Inflammatory macrophage treated with lipopolysaccharide for 4 hours (primary cell): ENCODE measurements at places on chromosomes 5 and 9.

GRCh38 chr5:91219091-91219802 lies 163.9 kb downstream of the ARRDC3 start:
- peak; percentile 98 for DNase-seq

DNA sequence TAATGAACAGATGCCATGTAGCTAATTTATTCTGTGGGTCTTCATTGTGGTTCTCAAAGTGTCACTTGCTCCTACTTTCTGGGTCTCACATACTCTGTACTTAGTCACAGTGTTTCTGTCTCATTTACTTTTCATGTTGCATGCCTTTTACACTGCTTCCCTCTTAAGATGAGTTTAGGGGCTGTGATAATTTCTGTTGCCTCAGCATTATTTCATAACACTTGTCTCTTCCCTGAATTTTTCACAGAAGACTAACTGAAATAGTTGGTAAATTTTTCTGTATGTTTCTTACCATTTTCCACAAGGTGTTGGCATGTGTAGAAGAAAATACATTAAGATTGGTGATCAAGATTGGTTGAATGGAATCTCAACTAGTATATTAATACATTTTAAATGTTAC lies 59.6 kb downstream of the DENND4C start:
- peak; percentile 6 for DNase-seq

GRCh38 chr9:138051586-138052321 lies 174.2 kb downstream of the CACNA1B start:
- DNase-seq = no peak

GRCh38 chr9:28007097-28007817 lies 434.0 kb upstream of the C9orf72 start:
- DNase-seq = no peak

- DNase-seq = peak; percentile 72
Measured at GRCh38 chr5:83364312-83365299, 106.9 kb upstream of the VCAN start.

DNA sequence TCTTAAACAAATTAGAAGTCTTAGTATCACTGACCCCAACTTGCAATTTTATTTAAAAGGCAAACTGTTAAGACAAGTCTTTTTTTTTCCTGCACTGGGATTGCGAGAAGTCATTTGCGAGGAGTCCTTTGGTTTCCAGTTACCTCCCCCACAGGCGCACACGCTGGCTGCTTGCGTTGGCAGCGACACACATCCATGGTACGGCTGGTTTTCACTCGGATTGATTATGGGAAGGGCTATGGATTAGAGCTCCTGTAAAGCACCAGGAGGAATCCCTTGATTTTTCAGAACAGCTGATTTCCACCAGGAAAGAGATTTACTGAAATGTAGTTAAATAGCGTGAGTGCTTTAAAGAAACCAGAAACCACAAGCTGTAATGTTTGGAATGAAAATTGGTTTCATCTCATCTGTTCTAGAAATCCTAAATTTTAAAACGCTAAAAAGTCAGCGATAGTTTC lies 737 bp downstream of the SLC1A3 start:
- peak; percentile 58 for DNase-seq

GRCh38 chr9:132885720-132886333 lies 7.1 kb downstream of the SPACA9 start:
- no peak for DNase-seq

GRCh38 chr5:172691886-172692285 lies 50.8 kb downstream of the NEURL1B start:
- DNase-seq = no peak

DNA sequence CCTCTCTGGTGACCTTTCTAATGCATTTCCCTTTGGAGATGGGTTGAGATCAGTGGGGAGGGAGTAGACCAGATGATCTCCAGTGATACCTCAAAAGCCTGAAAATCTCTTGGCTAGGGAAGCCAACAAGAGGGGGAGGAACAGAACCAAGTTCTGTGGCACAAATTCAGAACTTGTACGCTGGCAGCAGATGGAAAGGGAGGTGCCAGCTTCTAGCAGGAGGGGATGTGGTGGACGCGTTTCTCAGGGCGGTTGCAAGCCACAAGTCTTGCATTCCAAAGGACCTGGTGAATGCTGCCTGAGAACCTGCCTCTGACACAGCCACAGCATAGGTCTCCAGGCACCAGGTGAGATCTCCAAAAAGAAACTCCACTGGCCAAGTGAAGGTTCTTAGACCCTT lies 13.4 kb downstream of the SLIT3 start:
- no peak for DNase-seq

GRCh38 chr5:124922255-124922975 lies 176.0 kb upstream of the ZNF608 start:
- no peak for DNase-seq

- DNase-seq = peak; percentile 76
Measured at GRCh38 chr5:141420855-141421488, at the start of gene PCDHGA11. Gene PCDHGA11, plus strand, starts transcription at chr5:141421051. Its CDS starts 177 bp downstream, at chr5:141421228.

GRCh38 chr5:36073595-36074216 lies 7.0 kb upstream of the UGT3A2 start:
- no peak for DNase-seq

DNA sequence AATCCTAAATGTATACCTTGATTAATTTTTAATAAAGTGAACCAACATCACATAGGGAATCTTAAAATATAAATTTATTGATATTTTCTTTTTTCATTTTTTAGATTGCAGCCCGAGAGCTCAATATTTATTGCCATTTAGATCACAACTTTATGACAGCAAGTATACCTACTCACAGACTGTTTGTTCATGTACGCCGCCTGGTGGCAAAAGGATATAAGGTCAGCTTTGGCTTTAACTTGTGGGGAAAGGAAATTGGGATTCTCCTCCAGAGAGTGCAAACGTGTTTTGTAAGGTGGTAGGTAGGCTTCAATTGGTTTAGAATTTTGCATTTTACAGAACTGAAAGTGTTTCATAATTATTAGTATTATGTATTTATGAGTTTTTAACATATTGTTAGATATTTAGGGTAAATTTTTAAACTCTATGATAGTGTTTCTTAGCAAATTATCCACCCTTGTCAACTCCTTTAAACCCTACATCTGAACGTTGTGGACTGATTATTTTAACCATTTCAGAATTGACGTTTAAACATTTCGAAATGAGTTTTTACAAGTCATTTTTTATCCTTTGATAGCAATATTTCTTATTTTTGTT lies 17.5 kb upstream of the DHFR start:
- DNase-seq = peak; percentile 74

GRCh38 chr5:75167345-75167744 lies 69.3 kb downstream of the ANKRD31 start:
- DNase-seq = no peak

DNA sequence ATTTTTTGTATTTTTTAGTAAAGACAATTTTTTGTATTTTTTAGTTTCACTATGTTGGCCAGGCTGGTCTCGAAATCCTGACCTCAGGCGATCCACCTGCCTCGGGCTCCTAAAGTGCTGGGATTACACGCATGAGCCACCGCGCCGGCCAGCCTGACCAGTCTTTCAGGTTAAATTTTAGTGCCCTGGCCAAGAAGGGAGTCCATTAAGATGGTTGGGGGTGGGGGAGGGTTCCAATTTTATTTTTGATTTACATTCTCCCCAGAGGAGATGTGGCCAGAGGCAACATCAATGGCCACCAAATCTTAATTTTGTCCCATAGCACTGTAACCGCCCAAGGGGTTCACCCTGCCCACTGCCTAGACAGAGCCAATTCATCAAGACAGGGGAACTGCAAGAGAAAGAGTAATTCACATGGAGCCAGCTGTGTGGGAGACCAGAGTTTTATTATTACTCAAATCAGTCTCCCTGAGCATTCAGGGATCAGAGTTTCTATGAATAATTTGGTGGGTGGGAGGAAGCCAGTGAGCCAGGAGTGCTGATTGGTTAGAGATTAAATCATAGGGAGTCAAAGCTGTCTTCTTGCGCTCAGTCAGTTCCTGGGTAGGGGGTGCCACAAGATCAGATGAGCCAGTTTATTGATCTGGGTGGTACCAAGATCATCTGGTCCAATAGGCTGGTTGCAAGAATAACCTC lies 24.7 kb downstream of the TBCA start:
- DNase-seq = no peak

DNA sequence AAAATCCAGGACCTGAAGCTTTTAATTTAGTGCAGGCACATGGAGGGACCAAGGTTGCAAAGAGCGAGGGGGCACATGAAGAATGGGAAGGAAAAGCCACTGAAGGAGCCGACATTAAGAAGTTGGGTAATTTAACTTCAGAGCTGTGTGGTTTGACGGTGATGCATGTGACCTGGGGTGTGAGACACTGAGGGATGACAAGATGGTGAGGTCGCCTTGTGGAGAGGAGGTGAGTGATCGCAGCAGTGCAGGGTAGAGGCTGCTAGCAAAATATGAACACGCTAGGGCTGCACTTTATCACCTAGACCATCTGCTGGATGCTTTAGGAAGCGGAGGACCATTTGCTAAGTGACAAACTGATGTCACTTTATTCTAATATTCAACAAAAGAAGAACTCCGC lies 339.0 kb upstream of the KIF2A start:
- DNase-seq = no peak

DNA sequence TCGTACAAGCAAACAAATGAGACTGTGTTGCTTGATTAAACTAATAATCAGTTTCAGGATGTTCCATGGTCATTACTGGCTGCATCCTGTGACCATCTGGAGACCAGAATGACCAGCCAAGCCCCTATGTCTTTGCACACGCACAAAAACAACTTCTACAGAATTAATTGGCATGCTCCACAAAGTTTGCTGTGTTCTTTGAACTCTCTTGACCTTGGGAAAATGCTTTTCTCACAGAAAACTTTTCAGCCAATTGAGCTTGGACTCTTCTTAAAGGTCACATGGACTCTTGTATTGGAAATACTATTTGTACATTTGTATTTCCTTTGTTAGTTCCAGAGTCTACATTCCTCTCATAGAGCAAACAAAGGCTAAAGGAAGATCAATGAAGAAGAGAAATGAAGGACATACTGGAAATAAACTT lies 147.8 kb downstream of the ARRDC3 start:
- DNase-seq = no peak

GRCh38 chr9:73548201-73548600 lies 396.5 kb downstream of the ANXA1 start:
- DNase-seq = no peak

- no peak for DNase-seq
Measured at GRCh38 chr5:34585601-34586104, 70.5 kb upstream of the RAI14 start.

DNA sequence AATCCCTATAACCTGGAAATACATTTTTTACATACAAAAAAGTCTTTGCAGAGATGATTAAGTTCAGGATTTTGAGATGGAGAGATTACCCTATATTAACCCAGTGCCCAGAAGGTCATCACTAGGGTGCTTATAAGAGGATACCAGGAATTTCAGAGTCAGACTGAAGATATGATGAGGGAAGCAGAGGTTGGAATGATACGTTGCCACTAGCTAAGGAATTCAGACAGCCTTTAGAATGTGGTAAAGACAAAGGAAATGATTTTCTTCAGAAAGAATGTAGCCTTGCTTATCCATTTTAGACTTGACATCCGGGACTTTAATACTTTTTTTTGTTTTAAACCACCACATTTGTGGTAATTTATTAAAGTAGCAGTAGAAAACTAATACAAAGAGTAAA lies 2176.8 kb upstream of the C9orf72 start:
- no peak for DNase-seq

DNA sequence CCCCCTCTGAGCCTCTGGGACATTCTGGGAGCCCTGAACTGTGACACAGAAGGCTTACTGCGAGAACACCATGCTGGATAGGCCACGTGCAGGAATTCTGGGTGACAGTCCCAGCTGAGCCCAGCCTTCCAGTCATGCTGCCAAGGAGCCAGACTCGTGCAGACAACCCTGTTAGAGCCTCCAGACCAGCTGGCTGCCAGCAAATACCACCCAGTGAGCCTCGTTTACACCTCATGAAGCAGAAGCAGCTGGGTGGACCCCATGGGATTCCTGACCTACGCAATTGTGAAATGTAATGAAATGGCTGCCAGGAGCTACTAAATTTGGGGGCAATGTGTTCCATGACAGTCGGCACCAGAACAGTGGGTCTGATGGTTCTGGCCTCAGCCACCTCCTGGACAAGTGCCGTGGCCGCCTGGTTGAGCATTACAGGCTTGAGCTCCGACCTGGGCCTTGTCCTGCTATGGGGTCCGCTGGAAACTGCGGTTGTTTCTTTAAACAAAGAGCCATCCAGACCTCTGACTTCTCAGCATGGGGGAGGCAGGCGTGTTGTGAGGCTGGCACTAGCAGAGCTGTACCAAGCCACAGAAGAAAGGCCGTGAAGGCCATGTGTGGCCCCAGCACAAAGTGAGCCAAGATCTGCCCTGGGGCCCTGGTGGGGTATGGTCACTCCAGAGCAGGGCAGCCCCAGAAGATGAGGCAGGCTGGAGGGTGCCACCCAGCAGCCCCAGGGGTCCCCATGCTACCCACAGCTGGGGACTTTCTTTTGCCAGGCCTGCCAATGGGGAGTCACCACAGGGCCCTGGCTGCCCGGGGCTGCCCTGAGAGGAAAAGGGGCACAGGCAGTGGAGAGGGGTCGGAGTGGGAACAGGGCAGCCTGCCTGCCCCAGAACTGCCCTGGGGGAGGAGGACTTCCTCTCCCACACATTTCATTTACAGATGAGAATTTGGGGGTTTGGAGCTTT lies 19.3 kb upstream of the RXRA start:
- no peak for DNase-seq

GRCh38 chr5:77761606-77762005 lies 14.5 kb downstream of the TBCA start:
- no peak for DNase-seq

DNA sequence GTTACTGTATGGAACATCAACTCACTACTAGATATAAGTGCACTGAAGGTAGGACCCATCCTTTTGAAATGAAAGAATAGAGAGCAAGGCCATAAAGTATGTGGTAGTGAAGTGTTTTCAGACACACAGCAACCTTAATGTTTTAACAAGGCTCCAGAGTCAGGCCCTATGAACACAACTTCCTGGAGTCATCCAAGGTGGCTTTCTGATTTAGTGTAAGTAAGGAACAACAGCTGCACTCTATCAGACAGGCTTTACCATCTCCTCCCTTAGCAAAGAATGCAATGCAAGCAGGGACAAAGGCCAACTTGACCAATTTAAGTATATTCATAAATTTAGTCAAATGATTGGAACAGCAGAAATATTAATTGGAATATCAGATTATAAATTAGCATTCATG lies 90.1 kb downstream of the MPDZ start:
- DNase-seq = no peak

GRCh38 chr9:136814725-136815421 lies 7.1 kb downstream of the RABL6 start:
- no peak for DNase-seq

- DNase-seq = no peak
Measured at GRCh38 chr5:96176022-96176421, 214.4 kb upstream of the ELL2 start.

- DNase-seq = no peak
Measured at GRCh38 chr5:158152136-158152535, 293.2 kb upstream of the CLINT1 start.

GRCh38 chr9:8622871-8623270 lies 823.3 kb upstream of the DMAC1 start:
- DNase-seq = no peak

DNA sequence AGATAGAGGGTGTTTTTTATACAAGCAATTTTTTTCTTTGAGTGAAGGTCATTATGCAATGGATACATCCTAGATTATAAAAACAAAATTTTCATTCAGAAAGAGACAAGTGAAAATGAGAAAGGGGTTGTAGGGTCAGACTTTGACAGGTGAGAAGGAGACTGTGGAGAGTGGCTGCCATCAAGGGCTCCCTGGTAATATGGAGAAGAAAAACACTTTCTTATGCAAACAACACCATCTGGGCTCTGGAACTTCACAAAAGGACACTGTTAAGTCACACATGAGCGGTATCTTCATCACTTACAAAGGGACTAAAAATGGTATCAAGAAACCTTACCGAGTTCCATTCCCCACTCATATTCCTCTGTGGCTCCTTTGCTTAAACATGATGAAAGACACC lies 23.5 kb downstream of the C7 start:
- DNase-seq = no peak
